EH (cell line): ENCODE measurements at places on chromosomes 5 and 9.

- DNase-seq, result peak; percentile 32
These were observed 200.5 kb upstream of the KLF9 start for GRCh38 chr9:70614786-70615463.

DNA sequence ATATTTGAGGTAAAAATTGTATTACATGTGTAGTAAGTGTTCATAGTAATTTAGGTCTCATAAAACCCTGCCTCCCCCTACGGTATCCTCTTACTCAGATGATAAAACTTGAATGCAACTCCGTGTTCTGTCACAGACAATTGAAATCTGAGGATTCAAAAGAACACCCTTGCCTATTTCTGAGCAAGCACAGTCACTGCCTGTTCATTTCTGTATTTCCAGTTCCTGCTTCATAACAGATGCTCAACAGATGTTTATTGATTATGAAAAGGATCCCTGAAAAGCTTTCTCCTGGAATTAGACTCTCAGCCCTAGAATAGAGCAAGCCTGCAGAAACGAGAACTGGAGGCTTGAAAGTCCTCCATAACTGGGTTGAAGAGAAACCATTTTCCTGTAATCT, 144.1 kb upstream of the SPEF2 start:
- no peak for DNase-seq

DNA sequence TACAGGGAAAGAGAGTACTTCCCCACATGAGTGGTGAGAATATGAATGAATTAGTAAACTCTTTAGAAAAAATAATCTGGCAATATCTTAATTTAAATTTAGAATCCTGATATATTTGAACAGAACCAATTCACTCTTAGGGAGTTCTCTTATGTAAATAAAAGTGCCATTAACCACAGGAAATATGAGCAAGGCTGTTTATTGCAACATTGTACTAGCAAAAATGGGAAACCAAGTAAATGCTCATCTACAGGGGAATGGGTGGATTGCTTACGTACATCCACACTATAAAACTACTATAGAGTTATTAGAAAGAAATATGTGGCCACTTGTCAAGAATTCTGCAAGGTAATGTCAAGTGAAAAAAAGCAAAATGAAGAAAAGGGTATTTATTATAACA, 274.5 kb downstream of the TLE1 start:
- DNase-seq, result no peak

- no peak for DNase-seq
These were observed 23.3 kb downstream of the SPRY4 start for GRCh38 chr5:142301540-142301939.

- no peak for DNase-seq
These were observed 1.7 kb downstream of the DUSP1 start for GRCh38 chr5:172769342-172769615.

DNA sequence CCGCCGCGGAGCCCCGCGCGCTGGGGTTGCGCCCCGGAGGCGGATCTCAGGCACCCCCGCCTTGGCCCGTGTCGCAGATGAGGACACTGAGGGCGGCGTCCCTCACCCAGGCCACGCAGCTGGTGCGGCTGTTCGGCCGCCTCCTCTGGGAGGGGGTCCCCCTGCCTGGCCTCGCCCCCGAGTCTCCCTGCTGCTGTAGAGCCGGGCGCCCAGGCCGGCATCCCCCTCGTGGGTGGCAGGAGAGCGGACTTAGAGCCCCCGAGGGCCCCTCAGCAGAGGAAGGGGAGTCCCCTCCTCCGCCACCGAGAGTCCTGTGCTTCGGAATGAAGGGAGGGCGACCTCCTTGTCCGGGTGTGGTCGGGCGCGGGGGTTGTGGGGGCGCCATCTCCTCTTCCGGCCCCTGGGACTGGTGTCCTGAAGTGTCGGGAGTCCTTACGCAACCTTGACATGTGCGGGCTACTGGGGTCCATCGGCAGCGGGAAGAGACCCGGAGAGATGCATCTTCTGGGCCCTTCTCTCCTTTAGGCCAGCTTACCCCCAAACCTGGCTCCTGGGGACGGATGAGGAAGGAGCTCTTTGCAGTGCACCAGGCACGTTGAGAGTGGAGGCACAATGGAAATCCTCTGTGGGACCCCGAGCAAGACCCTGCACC, 11.7 kb upstream of the EXOSC2 start:
- no peak for DNase-seq

- peak; percentile 54 for DNase-seq
These were observed 517.6 kb downstream of the BNC2 start for GRCh38 chr9:16352791-16353401.

DNA sequence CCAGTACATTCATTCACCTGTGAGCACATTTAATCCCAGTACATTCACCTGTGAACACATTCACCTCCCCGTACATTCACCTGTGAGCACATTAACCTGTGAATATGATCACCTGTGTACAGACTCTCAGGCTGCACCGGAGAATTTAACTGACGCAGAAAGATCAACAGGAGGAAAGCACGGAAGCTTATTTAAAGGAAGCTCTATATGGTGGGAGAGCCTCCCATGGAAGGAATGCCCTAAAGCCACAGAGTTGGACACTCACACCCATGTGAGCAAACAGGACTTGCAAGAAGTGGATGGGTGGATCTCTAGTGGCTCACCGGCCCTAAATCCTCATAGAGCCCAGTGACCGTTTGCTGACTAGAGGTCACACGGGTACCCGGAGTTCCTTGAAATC, 38.2 kb downstream of the TRIP13 start:
- DNase-seq, result no peak
